ENCODE measurements at places on chromosomes 7 and 10.

- DNase-seq, result no peak
These were observed 4.3 kb upstream of the IL6 start for GRCh38 chr7:22722536-22723180.

DNA sequence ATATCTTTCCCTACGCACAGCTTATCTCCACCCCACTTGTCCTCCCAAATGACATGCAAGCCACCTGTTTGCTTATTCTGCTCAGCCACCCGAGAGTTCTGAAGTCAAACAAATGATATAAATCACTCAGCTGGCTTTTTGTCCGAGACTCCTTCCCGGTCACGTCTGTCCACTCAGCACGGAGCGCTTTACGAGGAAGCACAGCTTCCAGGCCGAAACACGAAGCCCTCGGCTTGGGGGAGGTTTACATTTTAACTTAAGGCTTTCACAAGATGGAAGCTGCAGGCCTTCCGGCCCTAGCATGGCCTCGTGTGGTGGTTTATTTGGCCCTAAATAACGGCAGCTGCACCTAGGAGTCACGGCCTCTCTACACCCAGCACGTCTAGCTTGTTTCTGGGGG lies 60.1 kb upstream of the GNA12 start:
- DNase-seq, result no peak

DNA sequence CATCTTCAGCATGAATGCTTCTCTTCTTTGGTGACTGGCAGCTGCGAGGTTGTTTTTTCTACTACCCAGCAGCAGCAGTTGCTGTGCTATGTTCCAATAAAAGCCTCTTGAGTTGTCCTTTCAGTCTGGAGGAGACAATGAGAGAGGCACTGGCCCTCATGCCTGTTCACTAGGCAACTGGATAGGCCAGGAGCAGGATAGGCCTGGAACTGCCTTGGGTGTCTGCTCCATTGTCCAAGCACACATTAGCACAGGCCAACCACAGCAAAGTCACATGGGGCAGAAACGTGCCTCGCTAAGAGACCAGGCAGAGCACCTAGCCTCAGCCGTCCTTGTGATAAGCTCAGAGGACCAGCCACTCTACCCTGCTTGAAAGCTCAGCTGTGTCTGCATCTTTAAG lies 76.9 kb upstream of the PDCD4 start:
- DNase-seq, result no peak

- DNase-seq, result no peak
These were observed 57.5 kb downstream of the RBM20 start for GRCh38 chr10:110701617-110701971.

DNA sequence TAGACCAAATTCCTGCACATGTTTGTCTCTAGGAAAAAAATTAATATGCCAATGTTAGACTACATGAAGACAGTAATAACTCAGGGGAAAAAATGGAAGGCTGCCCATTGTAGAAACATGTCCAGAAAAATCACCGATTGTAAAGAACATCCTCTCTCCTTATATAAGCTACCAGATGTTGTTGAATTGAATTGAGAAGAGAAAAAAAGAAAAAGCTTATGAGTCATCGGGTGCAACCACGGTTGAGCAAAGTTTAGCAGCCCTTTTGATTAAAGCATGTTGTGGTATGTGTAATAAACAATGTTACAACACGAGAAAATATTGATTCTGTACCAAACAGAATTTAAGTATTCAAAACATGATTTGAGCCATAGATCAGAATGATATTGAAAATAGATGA lies 102.3 kb upstream of the ARHGAP21 start:
- no peak for DNase-seq

- no peak for DNase-seq
These were observed 2.4 kb downstream of the ALOX5 start for GRCh38 chr10:45376371-45376801.

Data from GM10248 (cell line).